MV-4-11 (cell line): ENCODE measurements at places on chromosomes 6 and 20.

DNA sequence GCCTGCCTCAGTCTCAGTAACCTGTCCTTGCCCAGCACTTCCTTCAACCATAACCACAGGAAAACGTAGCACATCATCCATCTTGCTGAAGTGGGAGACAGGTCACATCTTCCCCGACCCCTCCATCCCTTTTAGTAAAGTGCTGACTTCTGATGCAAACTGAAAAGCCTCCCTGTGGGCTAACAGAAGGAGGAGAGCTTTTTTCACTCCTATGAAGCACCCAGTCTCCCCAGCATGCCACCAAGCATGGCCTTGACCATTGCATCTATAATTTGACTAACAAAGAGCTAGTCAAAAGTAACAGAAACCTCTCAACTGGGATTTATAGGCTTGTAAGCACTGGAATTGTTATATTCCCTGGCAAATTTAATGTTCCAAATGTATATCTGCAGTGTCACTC, 288.9 kb upstream of the IRAK1BP1 start:
- no peak for DNase-seq

DNA sequence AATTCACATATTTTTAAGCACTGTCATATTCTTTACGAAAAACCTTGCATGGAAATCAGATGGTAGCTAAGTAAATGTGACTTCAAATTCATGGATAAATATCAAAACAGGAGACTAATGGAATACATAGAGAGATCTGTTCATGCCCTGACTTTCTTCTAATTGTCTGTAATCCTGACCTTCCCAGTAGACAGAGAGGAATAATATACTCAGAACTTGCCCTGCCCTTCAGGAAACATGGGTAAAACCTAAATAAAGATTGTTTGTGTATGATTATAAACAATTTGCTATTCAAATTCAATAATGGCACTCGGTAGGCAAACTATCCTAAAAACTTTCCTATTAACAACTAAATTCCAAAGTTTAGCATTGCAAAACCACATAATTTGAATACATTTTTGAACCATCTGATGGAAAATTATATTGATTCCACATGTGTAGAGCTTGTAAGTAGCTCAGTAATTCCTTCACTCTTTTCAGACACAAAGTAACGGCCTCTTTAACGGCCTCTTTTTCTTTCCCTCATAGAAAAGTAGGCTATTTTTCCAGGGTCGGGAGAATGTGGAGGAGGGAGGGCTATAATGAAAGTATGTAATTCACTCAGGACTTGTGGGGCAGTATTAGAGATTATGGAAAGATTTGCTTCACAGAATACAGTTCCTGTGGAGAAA, 227.6 kb downstream of the ALDH8A1 start:
- DNase-seq, result no peak

DNA sequence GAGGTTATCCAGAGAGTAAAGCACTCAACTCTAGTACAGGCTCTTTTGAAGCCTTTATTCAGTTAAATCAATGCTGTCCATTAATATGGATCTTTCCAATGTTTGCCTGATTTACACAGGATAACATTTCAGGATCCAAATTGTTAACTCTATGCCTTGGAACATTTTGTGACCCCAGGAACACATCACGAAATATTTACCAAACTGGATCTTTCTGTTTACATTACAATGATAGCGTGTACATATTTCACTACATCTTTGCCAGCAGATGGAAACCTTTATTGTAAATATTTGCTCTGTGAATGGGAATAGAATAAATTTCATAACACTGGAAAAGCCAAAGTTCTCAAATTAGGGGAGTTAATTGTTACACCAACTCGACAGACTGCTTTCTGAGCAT, 23.5 kb downstream of the BPIFA2 start:
- DNase-seq, result no peak

- DNase-seq, result peak; percentile 93
These were observed 2.9 kb upstream of the RAB22A start for GRCh38 chr20:58306421-58307261.

DNA sequence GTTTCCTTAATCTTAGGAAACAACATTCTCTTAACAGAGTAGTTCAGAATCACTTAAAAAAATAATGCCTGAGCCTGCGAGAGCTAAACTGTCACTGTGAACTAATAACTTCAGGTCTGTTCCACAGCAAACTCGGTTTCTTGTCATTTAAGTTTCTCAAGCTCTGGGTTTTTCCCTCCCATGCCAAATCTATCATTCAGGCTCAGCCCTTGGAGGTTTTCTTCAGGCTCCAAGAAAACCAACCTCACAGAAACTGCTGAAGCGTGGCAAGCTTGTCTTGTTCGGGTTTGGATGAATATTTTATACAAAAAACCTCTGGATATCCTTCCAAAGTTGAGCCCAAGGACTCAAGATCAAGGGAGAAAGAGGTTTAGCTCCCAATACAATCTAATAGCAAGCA, 99.7 kb upstream of the SNX9 start:
- DNase-seq, result no peak
